ENCODE measurements at places on chromosomes 3 and 15. TPM values are rescaled to one million over a fixed set of nuclear protein-coding genes. Genes with fewer than 3 reads are reported as not detected.

TGM5 gene
- total RNA-seq: not detected

SIDT1 gene
- 0.69 TPM for total RNA-seq

NSMCE3 gene
- 6.8 TPM for total RNA-seq

IL5RA gene
- total RNA-seq: not detected

MME gene
- total RNA-seq: 2.8 TPM

MESP1 gene
- 8.4 TPM for total RNA-seq

HYKK gene
- total RNA-seq: 6.9 TPM

IMP3 gene
- 49.1 TPM for total RNA-seq

GRCh38 chr15:82126346-82126745, 80.5 kb upstream of the MEX3B start:
- H3K36me3 ChIP-seq: peaks cover 25% of the 10 kb centered on the region
- H3K27me3 ChIP-seq: no peaks in the 10 kb centered on the region
- no peak for DNase-seq
- no peaks in the 10 kb centered on the region for H3K4me1 ChIP-seq
- no peak overlapping the region for H3K27ac ChIP-seq

DNA sequence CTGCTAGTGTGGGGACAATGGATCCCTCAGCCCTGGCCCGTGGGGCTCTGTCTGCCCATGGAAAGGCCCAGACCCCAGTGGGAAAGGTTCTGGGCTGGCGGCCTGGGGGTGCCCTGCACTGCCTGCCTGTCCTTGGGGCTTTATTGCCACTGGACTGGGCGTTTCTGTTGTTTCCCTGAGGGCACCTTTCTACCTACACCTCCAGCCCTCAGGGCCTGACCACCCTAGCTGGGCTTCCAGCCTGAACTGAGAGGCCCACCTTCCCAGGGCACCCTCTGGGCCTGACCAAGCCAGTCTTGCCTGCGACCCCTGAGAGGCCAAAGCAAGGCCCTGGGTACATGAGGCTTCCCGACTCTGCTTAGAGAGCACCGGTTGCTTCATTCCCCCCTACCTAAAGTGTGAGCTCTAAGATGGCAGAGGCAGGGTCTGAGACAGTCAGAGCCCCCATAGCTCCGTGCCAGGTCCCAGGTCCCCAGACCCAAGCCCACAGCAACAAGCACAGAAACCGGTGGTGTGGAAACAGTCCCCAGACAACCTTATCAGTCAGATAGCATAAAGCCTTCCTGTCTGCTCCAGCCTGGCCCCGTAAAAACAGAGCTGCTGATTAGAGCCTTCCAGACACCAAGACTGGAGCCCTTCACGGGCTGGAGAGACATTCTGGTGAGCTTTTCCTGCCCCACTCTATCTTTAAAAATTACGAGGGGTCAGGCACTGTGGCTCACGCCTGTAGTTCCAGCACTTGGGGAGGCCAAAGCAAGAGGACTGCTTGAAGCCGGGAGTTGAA, 102.8 kb downstream of the CHSY1 start:
- H3K27ac ChIP-seq: peak overlapping the region; percentile 15
- no peak for DNase-seq

- no peaks in the 10 kb centered on the region for H3K27me3 ChIP-seq
- H3K4me3 ChIP-seq: no peak overlapping the region
- H3K36me3 ChIP-seq: no peaks in the 10 kb centered on the region
Measured at GRCh38 chr3:76122007-76122406, 336.7 kb upstream of the ZNF717 start.

DNA sequence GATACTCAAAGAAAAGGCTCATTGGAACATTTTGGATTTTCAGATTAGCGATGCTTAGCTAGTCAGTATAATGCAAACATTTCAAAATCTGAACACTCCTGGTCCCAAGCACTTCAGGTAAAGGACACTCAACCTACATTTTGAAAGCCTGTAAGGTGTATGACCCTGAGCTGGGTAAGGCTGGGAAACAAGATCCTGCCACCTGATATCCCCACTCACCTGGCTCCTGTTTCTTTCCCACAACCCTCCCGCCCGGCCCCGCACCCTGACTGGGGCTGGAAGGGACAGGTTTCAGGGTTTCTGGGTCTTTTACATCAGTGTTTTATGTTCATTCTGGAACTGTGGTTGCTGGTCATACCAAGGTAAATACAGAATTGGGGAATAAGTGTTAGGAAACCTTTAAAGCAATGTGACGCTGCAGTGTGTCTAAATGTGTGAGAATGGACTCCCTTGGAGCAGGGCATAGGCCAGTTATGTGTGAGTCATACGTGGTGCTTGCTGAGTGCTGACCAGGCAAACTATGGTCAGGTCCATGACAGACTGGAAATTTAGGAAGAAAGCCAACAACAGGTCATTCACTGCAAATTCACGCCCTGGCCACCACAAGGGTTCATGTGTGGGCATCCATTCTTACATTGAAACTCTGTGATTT, 22.9 kb downstream of the CTXND1 start:
- no peak overlapping the region for H3K27ac ChIP-seq
- no peak for DNase-seq
- no peaks in the 10 kb centered on the region for H3K4me1 ChIP-seq
- no peaks in the 10 kb centered on the region for H3K36me3 ChIP-seq
- peaks cover 9% of the 10 kb centered on the region for H3K27me3 ChIP-seq
- H3K4me3 ChIP-seq: no peak overlapping the region

DNA sequence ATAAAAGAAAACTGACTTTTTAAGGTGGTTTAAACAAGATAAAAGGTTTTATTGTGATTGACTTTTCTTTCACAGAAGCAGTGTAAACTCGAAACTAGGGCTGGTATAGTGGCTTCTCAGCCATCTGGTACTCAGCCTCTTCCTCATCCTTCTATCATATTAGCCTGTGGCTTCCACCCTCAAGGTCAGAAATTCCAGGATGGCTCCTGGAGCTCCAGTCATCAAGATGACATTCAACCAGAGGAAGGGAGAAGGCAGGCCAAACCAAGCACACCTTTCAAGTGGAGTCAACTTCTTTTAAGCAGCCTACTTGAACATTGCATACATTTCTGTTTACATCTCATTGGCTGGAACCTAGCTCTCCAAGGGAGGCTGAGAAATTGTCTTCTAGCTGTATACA, 1.3 kb upstream of the MESD start:
- no peaks in the 10 kb centered on the region for H3K36me3 ChIP-seq
- no peak for DNase-seq
- H3K27ac ChIP-seq: peak overlapping the region; percentile 94
- no peaks in the 10 kb centered on the region for H3K27me3 ChIP-seq
- no peak overlapping the region for H3K4me3 ChIP-seq

DNA sequence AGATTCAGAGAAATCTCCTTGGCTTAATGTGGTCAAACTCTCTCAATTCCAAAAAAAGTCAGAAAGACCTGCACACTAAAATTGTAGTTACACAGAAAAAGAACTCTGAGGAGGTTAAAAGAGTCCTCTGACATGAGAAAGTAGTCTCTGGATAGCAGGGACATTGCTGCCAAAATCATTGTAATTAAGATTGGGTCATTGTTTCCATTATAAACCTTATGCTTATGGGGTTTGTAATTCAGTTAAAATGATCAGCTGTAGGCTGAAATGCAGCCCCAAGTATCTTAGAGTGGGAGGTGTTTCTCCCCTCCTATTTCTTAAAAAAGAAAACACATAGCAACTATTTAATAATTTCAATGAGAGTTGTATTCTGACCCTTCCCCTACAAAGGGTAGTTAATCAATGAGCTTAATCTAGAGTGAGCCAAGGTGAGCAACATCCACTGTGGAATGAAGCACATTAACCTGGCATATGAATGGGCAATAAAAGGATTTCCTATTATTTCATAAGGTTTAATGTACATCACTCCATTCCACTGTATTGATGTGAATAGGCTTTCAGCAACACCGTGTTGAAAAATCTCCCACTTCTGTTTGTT, 406.9 kb downstream of the TIGIT start:
- no peaks in the 10 kb centered on the region for H3K27me3 ChIP-seq
- no peak for DNase-seq
- peaks cover 39% of the 10 kb centered on the region for H3K4me1 ChIP-seq
- no peak overlapping the region for H3K4me3 ChIP-seq
- H3K36me3 ChIP-seq: no peaks in the 10 kb centered on the region

DNA sequence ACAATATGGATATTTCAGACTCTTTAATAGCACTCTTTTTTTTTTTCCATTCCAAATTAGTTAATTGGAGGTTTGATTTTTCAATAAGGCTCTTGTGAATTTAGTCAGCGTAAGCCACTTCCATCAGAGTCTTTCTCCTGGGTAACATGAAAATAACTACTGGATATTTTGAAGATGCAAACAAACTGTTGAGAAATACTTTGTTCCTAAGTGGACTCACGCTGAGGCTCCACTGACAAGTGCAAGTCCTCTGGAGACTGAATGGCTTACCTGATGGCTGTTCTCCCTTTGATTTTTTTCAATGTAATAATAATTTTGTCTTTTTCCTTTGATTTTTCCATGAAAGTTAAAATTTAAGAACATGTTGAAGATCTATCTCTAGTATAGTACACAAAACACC, 26.0 kb upstream of the TM4SF1 start:
- H3K4me3 ChIP-seq: no peak overlapping the region
- no peak overlapping the region for H3K27ac ChIP-seq
- no peaks in the 10 kb centered on the region for H3K4me1 ChIP-seq

DNA sequence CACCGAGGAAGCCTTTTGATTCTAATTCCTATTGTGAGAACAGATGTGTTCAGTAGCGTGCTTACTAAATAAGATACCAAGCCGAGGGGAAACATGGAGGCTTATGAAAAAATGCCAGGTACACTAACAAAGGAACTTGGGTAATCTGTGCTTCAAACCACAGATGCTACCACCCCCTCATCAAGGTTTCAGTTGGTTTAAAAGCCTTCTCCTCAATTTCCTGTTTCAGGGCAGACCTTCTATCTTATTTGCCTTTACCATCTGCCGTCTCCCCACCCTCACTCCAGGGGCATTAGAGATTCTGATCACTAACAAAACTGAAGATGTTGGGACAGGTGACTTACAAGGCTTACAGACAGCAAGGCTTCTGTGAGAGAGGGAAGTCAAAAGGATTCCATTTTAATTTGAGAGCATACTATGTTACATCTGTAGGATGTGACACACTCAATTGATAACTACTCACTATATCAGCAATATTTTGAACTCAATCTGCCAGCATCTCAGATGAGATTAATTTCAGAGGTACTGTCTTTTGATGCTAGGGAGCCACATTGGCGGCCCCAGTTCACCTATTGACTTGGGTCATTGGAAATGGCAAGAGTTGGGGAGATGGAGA, 60.6 kb upstream of the PLCL2 start:
- no peaks in the 10 kb centered on the region for H3K4me1 ChIP-seq
- no peaks in the 10 kb centered on the region for H3K27me3 ChIP-seq
- no peak overlapping the region for H3K27ac ChIP-seq
- H3K36me3 ChIP-seq: no peaks in the 10 kb centered on the region
- DNase-seq: no peak

GRCh38 chr15:80480909-80481308, 76.7 kb downstream of the ARNT2 start:
- peaks cover 47% of the 10 kb centered on the region for H3K4me1 ChIP-seq
- H3K4me3 ChIP-seq: no peak overlapping the region
- no peaks in the 10 kb centered on the region for H3K27me3 ChIP-seq
- peak overlapping the region; percentile 66 for H3K27ac ChIP-seq
- peak; percentile 48 for DNase-seq

GRCh38 chr3:84836961-84837360, 121.8 kb upstream of the CADM2 start:
- no peaks in the 10 kb centered on the region for H3K36me3 ChIP-seq
- no peak overlapping the region for H3K27ac ChIP-seq
- H3K4me3 ChIP-seq: no peak overlapping the region

- DNase-seq: no peak
- H3K4me1 ChIP-seq: peaks cover 11% of the 10 kb centered on the region
- H3K27ac ChIP-seq: no peak overlapping the region
- no peak overlapping the region for H3K4me3 ChIP-seq
- peaks cover 47% of the 10 kb centered on the region for H3K36me3 ChIP-seq
Measured at GRCh38 chr3:47057212-47057671, 77.8 kb downstream of the NBEAL2 start.

DNA sequence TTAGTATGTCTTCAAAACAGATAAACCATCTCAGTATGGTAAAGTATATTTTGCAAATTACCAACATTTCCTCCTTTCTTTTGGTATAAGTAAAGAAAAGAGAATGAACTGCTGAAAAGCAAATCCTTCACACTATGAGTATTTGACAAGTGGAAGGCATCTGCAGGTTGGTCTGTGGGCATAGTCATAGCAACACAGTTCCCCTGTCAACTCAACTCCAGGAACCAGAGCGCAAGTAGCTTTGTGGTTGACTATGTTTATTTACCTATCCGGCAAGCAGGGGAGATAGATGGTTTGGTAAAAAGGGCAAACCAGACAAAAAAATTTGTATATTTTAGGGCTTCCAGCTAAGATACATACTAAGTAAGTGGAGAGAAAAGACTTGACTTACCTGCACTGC, 88.3 kb upstream of the PPIB start:
- H3K4me1 ChIP-seq: peaks cover 33% of the 10 kb centered on the region
- DNase-seq: no peak
- H3K27me3 ChIP-seq: no peaks in the 10 kb centered on the region
- H3K36me3 ChIP-seq: no peaks in the 10 kb centered on the region
- no peak overlapping the region for H3K27ac ChIP-seq

DNA sequence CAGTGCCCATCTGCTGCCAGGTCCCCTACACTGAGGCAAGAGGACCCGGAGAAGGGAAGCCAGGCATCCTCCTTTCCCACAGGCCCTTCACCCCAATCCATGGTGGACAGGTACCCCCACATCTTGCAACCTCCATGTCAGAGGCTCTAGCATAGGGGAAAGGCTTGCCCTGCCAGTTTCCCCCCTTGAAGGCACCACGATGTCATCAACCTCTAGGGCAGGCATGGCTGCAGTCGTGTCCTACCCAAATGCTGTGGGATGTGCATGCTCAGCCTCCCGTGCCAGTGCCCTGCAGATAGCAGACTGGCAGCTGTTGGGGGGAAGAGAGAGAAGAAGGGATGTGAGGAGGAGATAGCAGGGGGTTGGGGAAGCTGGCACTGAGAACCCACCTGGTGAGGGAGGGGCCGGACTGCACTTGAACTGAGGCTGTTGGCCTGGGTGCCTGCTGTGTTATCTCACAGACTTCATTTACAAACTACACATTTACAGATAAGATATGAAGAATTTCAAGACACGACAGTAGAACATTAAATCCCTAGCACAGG, 197.5 kb downstream of the ADAMTS9 start:
- H3K4me3 ChIP-seq: no peak overlapping the region
- no peak for DNase-seq
- no peaks in the 10 kb centered on the region for H3K36me3 ChIP-seq
- H3K27ac ChIP-seq: no peak overlapping the region
- H3K27me3 ChIP-seq: peaks cover 60% of the 10 kb centered on the region

GRCh38 chr3:119898478-119899191, 116.7 kb downstream of the NR1I2 start:
- H3K27ac ChIP-seq: no peak overlapping the region
- no peak for DNase-seq
- no peaks in the 10 kb centered on the region for H3K27me3 ChIP-seq
